PC-9 (cell line): ENCODE measurements at places on chromosomes 7 and 10. TPM values are rescaled to one million over a fixed set of nuclear protein-coding genes. Genes with fewer than 3 reads are reported as not detected.

DNA sequence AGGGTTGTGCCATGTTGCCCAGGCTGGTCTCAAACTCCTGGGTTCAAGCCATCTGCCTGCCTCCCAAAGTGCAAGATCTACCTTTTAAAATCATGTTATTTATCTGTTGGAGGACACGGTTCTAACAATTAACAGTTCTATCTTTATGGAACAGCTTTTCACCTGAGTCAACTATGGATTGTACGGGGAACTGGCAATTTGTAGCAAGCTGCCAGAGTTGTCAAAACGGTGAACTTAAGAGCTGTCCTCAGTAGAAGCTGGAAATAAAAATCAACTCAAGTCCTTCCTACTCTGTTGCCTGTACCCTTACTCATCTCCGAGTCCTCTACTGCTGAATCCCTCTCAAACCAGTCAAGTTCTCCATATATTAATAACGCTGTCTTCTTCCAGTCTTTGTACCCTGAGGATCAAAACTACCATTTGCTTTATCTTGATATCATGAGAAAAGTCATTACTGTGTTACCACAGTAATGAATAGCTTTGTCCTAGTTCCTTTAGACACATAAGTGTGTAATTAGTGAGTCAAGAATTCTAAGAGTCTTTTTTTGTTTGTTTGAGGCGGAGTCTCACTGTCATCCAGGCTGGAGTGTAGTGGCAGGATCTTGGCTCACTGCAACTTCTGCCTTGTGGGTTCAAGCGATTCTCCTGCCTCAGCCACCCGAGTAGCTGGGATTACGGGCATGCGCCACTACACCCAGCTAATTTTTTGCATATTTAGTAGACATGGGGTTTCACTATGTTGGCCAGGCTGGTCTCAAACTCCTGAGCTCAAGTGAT lies 28.2 kb downstream of the HBP1 start:
- no peaks in the 10 kb centered on the region for H3K27me3 ChIP-seq
- no peak for DNase-seq
- H3K36me3 ChIP-seq = peaks cover 39% of the 10 kb centered on the region
- no peaks in the 10 kb centered on the region for H3K4me1 ChIP-seq

DNA sequence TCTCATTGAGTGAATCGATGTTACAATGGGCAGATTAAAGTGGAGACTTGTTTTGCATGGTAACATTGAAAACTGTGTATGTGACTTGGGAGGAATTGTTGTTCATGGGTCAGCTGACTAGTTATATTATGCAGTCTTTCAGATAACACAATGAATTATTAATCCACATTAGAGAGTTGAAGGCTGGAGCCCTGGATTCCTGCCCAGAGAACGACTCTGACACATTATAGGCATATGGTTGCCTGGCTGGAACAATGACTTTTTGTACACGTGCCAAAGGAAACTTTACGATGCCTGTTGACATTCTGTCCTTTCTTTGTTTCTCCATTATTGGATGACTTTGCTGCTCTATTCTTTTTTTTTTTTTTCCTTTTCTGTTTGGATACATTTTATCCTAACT lies 52.3 kb upstream of the TMEM229A start:
- no peak overlapping the region for H3K27ac ChIP-seq
- no peaks in the 10 kb centered on the region for H3K27me3 ChIP-seq
- DNase-seq = no peak
- no peak overlapping the region for H3K4me3 ChIP-seq

DNA sequence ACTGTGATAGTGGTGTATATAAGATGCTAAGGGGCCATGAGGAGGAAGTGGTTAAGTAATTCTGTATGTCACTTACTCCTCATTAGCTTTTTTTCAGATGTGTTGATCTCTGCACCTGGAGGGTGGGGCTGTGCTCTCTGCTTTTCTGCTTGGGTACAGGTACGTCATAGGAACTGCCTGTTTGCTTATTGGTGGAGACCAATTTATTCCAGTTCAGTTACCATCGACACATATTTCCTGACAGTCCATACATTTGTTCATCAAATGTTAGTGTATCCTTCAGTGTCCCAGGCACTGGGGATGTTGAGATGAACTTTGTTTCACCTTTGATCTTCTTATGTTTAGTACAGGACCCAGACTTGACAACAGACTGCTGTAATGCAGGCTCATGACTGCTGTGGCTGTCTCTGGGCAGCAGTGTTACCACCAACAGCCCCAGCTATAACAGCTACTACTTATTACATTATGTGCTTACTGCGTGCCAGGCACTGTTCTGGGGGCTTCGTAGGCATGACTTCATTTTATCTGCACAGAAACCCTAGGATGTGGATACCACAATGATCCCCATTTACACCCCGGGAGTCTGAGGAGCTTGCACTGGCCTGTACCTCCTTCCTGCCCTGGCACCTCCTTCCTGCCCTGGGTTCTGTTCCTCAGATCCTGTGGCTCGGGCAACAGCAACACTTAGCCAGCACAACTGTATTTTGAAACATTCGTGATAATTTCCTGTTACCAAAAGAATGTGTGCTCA lies 87.4 kb downstream of the BUB3 start:
- H3K27me3 ChIP-seq = no peaks in the 10 kb centered on the region
- no peaks in the 10 kb centered on the region for H3K36me3 ChIP-seq
- no peak for DNase-seq
- no peaks in the 10 kb centered on the region for H3K4me1 ChIP-seq

DNA sequence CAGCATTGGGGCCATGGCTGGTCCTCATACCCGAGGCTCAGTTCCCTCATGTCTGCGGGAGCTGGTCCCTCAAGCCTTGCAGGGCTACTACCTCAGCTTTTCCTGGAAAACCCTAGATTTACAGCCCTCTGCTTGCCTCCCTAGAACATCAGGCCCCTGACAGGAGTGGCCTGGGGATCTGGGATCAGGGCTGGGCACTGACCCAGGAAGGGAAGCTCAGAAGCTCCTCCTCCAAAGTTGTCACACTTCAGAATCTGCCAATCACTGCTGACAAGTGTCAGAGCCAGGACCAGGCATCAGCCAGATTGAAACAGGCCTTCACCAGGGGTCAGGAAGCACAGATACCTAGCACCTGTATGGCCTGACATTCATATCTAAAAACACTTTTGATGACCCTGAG lies 115.2 kb downstream of the GRID1 start:
- DNase-seq = no peak
- no peaks in the 10 kb centered on the region for H3K27me3 ChIP-seq
- H3K4me3 ChIP-seq = no peak overlapping the region
- no peaks in the 10 kb centered on the region for H3K4me1 ChIP-seq
- H3K27ac ChIP-seq = no peak overlapping the region

DNA sequence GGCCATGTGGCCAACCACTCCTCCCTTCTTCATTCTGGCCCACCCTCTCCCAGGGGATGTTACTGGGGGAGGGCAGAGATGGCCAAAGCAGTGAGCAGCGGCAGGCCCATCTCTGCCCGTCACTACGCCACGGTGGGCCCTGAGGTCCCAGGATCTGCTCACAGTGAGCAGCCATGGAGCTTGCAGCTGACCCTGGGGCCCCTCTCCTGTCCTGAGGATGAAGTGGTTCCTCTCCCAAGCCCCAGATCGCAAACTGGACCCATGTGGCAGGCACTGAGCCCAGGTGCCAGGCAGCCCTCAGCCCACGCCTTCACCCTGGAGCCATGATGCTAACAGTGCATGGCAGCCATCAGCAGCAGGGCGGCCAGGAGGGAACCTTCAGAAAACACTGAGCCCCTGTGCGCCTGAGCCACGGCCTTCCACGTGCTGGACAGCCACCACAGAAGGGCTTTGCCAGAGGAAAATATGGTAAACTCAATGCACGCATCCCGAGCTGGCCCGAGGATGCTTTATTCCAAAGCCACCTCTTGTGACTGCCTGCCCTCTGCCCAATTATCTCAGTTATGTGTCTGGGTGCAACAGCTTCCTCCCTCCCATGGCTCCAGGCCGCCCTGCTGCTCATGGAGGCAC lies 485.7 kb downstream of the PTPRN2 start:
- no peak overlapping the region for H3K4me3 ChIP-seq
- no peak for DNase-seq
- H3K4me1 ChIP-seq = no peaks in the 10 kb centered on the region
- no peaks in the 10 kb centered on the region for H3K36me3 ChIP-seq
- no peak overlapping the region for H3K27ac ChIP-seq
- peaks cover 55% of the 10 kb centered on the region for H3K27me3 ChIP-seq

- no peak overlapping the region for H3K27ac ChIP-seq
- no peaks in the 10 kb centered on the region for H3K36me3 ChIP-seq
- H3K27me3 ChIP-seq = no peaks in the 10 kb centered on the region
- H3K4me3 ChIP-seq = no peak overlapping the region
Measured at GRCh38 chr10:28838908-28839307, 161.6 kb downstream of the BAMBI start.

DNA sequence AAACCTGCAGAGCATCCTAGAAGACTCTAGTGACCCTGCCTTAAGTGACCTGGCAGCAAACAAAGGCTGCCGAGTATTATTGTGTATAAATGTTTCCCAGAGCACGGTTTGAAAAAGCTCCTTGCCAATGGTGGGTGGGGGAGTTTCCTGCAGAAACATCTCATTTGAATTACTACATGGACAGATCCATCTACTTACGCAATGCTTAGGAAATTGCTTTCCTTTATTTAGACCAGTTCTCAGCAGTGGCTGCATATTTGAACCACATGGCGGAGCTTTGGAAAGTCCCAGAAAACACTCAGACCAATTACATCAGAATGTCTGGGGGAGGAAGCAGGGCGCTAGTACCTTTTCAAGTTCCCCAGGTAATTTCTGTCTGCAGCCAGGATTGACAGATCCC lies 560.9 kb downstream of the SDK1 start:
- no peak for DNase-seq
- H3K4me1 ChIP-seq = no peaks in the 10 kb centered on the region
- no peak overlapping the region for H3K27ac ChIP-seq
- peaks cover 63% of the 10 kb centered on the region for H3K27me3 ChIP-seq

Gene STEAP4
- total RNA-seq = 10.3 and 12.1 TPM in 2 replicates

GRCh38 chr7:112784603-112785002 lies 5.6 kb downstream of the TMEM168 start:
- H3K4me3 ChIP-seq = no peak overlapping the region
- H3K27ac ChIP-seq = no peak overlapping the region
- H3K36me3 ChIP-seq = no peaks in the 10 kb centered on the region
- no peak for DNase-seq

DNA sequence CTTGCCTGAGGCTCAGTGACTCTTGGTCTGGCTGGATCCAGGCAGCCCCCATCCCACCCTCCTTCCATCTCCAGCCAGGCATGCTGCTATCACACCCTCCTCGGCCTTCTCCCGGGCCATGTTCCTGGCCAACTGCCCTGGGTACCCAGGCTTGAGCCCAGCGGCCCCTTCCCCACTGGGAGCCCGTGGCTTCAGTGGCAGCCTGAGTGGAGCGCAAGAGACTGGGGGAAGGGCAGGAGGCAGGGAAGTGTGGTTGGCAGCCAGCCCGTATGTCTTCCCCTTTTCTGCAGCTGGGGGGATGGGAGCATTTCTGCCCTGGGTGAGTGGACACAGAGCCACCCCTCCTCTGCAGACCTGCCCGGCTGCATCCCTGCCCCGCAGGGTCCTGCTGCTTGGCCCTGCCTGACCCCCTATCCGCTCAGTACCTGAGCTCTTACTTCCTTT lies 148.5 kb downstream of the ARHGAP22 start:
- H3K36me3 ChIP-seq = no peaks in the 10 kb centered on the region
- no peak for DNase-seq
- no peaks in the 10 kb centered on the region for H3K4me1 ChIP-seq
- no peak overlapping the region for H3K27ac ChIP-seq

Gene ITGA8
- total RNA-seq = not detected in 2 replicates

Gene GSAP
- total RNA-seq = 15.6 and 17.2 TPM in 2 replicates

Gene C7orf25
- 4.9 and 7.3 TPM in 2 replicates for total RNA-seq

DNA sequence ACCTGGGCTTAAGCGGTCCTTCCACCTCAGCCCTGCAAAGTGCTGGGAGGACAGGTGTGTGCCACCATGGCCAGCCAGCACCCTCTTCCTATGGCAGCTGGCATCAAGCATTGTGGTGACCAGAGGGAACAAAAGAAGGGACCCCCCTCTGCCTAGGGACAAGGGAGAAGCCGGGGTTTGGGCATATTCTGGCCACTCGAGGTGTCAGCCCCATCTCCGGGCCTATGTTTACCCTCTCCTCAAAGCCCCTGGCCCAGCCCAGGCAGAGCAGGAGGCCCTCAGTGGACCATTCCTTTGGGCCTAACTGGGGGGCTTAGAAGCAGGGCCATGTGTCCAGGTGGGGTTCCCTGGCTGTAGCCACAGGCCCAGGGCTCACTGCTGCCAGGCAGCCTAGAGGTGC lies 23.9 kb downstream of the VSIR start:
- no peak overlapping the region for H3K4me3 ChIP-seq
- no peaks in the 10 kb centered on the region for H3K27me3 ChIP-seq
- no peak overlapping the region for H3K27ac ChIP-seq
- H3K36me3 ChIP-seq = no peaks in the 10 kb centered on the region
- H3K4me1 ChIP-seq = no peaks in the 10 kb centered on the region

Gene KDM7A
- 1.5 and 1.8 TPM in 2 replicates for total RNA-seq

DNA sequence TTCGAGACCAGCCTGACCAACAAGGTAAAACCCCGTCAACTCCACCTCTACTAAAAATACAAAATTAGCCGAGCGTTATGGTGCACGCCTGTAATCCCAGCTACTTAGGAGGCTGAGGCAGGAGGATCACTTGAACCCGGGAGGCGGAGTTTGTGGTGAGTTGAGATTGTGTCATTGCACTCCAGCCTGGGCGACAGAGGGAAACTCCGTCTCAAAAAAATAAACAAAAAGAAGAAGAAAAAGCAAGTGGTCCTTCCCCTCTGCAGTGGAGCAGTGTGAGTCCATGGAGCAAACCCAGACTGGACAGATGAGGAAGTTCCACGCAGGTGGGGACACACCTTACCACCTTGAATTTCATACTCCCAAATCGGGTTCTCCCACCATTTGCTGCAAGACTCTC lies 13.1 kb upstream of the SERPINE1 start:
- H3K27me3 ChIP-seq = no peaks in the 10 kb centered on the region
- H3K4me3 ChIP-seq = no peak overlapping the region
- H3K4me1 ChIP-seq = peaks cover 46% of the 10 kb centered on the region
- no peak overlapping the region for H3K27ac ChIP-seq
- H3K36me3 ChIP-seq = no peaks in the 10 kb centered on the region

- no peak for DNase-seq
- no peaks in the 10 kb centered on the region for H3K4me1 ChIP-seq
- no peak within 1 kb of the TSS for H3K27ac ChIP-seq
- no peaks in the 10 kb centered on the region for H3K27me3 ChIP-seq
- H3K36me3 ChIP-seq = no peaks in the 10 kb centered on the region
Measured at GRCh38 chr7:111090846-111091245, at the start of gene LRRN3. LRRN3 (plus strand) TSS chr7:111091127; CDS start chr7:111122773, 31,646 bp downstream.

GRCh38 chr7:123658023-123658422 lies 2.4 kb downstream of the LMOD2 start:
- DNase-seq = no peak
- H3K4me1 ChIP-seq = no peaks in the 10 kb centered on the region
- no peak overlapping the region for H3K27ac ChIP-seq
- no peak overlapping the region for H3K4me3 ChIP-seq

Gene GOT1
- total RNA-seq = 27.5 and 28.6 TPM in 2 replicates

Gene PANK1
- total RNA-seq = 5.7 and 8.1 TPM in 2 replicates
